ENCODE measurements at places on chromosomes 3 and 15. TPM values are rescaled to one million over a fixed set of nuclear protein-coding genes. Genes with fewer than 3 reads are reported as not detected.
A peak's percentile ranks its signal among the peaks of the same experiment; 100 is the strongest.

ZPLD1 gene
- not detected for total RNA-seq

CEP70 gene
- 49.3 TPM for total RNA-seq

SLC9C1 gene
- total RNA-seq, result not detected

TMEM212 gene
- total RNA-seq, result not detected

LINGO1 gene
- 202 TPM for total RNA-seq

CELF6 gene
- total RNA-seq, result 14.1 TPM

LRRC31 gene
- not detected for total RNA-seq

ATP10A gene
- 9.0 TPM for total RNA-seq

- no peak for DNase-seq
These were observed 417.6 kb downstream of the TIGIT start for GRCh38 chr3:114711321-114711886.

DNA sequence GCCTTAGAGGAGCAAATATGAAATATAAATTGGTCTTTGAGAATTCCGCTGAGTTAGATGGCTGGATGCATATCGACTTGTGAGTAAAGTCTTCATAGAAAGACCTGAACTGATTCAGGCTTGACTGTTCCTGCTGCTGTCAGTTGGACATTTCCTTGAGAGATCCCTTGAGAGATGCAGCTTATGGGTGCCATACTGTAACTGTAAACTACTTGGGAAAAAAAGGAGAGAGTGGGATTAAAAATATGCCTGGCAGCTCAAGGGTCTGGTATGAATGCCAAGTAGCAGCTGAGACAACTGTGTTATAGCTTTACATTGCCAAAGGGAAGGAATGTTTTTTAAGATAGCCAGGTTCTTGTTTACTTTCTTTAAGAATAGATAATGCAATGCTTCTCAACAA lies 926.6 kb downstream of the EPHA3 start:
- no peak for DNase-seq

DNA sequence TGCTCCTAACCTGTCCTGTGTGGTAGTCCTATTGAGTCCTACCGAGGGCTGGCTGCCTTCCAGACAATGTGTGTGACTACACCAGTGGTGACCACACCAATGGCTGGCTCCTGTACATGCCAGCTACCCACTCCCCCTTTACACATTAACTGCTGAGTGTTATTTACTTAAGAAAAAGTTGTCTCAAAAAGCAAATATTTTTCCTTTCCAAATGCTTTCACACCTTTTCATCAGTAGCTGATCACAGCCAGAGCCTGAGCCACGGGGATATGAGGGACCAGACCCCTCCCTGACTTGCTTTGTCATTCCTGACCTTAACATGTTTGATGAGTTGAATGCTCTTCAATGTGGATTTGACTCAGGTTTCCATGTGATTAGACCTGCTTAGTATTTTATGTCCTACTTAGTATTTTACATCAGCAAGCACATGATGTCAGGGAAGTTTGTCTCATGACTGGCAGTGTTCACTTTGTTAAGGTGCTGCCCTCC lies 29.6 kb upstream of the GREM1 start:
- no peak for DNase-seq

GRCh38 chr3:150681057-150681456 lies 22.7 kb downstream of the ERICH6 start:
- no peak for DNase-seq

DNA sequence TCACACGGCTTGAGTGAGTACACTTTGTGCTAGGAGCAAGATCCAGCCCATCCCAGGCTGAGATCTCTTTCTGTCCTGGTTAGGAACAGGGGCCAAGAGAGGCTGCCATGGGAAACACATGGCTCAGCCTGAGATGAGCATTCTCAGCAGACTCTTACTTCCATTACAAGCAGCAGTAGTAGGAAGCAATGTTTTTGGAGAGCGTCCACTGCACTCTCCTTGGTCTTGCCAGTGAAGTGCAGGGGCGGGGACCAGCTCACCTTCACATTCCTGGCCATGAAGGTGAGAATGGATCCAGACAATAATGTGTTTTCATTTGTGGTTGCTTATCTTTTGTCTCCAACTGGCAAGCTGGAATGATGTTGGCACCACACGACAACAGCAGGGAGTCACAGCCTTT lies 24.7 kb downstream of the ZNF80 start:
- no peak for DNase-seq

DNA sequence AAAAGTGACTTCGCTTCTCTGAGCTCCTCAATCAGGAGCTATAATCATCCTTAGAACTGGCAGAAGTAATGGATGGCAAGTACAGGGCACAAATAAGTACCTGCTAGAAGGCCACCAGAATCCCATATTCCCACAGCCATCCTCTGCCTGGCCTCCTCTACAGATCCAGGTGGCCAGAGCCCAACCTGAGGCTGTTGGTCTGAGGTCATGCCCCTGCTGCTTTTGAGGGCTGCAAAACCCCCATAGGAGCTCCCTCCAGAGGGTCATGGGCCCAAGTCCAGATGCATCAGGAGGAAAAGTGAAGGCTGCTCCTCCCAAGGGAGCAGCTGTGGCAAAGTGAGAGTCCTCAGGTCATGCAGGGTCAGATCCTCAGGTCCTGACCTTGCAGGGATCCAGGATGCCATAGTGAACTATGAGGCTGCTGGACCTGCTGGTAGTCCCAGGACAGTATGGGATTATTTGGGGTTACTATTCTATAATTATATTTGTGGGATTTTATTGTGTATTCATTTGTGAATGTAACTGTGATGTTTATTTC lies 3.0 kb upstream of the PLCD1 start:
- no peak for DNase-seq

DNA sequence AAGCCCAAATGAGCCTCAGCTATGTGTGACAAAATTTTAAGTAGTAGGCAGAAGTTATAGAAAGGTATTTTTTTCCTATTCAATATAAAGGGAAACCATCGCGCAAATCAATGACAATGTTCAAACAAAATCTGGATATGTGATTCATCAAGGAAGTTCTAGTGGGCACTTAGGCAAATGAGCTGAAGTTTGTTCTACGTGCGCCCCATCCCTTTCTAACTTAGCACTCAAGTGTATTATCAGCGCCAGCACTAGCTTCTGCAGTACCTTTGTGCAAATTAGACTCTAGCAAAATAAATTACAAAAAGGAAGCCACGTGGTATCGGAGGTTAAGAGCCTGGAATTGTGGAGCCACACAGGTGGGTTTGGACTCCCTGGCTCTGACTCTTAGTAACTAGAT lies 91.1 kb downstream of the TBL1XR1 start:
- DNase-seq, result no peak

- no peak for DNase-seq
These were observed 19.1 kb upstream of the AKAP13 start for GRCh38 chr15:85361323-85361722.

- DNase-seq, result no peak
These were observed 190.5 kb downstream of the GREM1 start for GRCh38 chr15:32908135-32908801.

DNA sequence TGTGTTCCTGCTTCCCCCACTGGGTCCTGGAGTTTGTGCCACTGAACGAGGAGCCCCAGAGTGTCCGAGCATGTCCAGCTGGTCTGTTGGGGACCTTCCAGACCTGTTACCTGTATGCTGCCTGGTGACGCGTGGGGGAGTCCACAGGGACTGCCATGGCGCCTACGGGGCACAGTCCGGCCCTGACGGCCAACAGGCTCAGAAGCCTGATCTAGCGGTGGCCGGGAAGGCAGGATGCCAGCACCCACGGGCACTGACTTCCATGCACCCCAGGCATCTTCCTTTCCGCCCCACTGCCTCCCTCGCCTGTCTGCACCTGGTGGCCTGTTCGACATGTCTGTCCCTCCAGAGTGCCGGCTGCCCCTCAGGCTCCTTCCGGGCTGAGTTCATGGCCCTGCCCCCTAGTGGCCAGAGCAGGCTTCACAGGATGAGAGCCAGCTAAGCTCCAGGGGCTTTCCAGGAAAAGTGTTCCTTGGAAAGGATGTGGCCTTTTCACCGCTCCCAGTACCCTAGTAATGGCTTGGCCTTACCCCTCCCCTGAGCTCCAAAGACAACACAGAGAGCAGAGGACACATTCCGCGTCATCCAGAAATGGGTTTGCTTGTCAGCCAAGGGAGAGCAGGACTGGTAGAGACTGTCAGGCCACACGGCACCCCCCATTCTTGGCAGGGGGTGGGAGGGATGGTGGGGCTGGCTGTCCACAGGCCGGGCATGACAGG lies 35.7 kb downstream of the NGRN start:
- DNase-seq, result no peak

- peak; percentile 75 for DNase-seq
These were observed 10.3 kb upstream of the MUSTN1 start for GRCh38 chr3:52845157-52845556.

DNA sequence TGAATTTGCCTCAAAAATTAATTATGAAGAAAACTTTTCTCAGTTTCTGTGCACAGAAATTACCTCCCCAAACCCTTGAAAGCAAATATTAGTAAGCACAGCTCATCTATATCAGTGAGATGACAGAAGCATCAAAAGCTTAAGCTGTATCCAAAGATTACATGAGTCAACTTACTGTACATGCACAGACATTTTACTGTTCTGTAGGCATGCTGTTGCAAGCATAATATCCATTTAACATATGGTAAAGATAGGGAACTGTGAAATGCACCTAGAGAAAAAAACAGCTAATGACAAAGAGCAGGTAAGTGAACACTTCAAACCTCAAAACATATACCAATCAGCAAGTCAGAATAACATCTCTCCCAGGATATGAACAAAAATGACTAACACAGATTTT lies 20.9 kb downstream of the SHOX2 start:
- no peak for DNase-seq

- DNase-seq, result no peak
These were observed 3.8 kb downstream of the CHST14 start for GRCh38 chr15:40474581-40474980.
